ENCODE measurements at places on chromosomes 11 and 22.

DNA sequence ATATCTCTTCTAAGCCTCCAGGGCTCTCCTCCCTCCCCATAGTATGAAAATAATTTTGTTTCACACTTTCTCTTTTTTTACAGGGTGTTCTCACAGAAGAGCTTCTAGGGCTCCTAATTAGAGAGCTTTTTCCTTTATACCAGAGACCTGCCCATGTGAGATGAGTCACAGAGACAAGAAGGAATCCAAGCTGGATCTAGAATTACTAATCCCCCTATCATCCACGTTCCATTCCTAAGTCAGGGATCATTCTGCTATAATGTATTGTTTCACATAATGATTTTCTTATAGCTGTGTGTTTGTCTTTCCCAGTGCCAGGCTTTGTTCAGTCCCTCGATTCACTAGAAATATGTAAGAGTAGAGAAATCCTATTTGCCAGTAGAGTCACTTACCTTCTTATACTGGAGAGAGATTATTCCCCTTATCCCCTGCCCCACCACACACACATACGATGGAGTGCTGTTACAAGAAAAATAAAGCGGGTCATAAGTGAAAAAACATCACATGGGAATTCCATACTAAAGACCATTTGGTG is 778.3 kb upstream of the LRRC4C start:
- DNase-seq, result no peak

- no peak for DNase-seq
Observed at GRCh38 chr22:50702821-50703725, 30.4 kb downstream of the SHANK3 start.

DNA sequence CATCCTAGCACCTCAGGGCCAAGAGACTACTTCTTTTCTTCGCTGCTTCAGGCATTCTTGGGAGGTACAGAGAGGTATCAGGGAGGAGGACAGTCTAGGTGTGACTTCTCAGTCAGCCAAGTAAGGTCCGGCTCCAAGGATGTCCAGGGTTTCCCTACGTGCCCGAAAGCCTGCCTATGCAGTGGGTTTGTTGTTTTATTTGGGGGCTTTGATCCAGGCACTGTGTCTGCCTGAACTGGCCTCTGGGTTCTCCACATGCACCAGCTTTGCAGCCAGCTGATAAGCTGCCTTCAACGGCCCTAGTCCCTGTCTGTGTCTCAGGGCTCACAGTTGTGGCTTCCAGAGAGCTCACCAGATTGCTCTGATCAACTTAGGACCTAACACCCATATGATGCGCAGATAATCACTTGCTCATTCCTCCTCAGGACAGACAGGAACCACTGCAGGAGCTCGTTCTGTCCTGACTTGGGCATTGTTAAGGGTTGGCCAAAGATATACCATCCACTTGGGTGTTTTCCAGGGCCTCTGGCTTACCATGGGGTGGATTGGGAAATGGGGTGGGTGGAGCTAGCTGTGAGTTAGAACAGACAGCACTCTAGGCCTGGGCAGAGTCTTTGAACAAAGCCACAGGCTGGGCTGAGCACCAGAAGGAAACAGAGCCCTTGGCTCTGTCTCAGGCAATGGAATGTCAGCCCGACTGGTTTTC is 45.5 kb upstream of the CRYBB3 start:
- DNase-seq, result peak; percentile 54

- DNase-seq, result no peak
Observed at GRCh38 chr11:69653406-69653960, 12.5 kb downstream of the CCND1 start.
